ENCODE measurements at places on chromosomes 4 and X.
A peak's percentile ranks its signal among the peaks of the same experiment; 100 is the strongest.

- DNase-seq, result no peak
These were observed 49.4 kb upstream of the PRR32 start for GRCh38 chrX:126770179-126770578.

DNA sequence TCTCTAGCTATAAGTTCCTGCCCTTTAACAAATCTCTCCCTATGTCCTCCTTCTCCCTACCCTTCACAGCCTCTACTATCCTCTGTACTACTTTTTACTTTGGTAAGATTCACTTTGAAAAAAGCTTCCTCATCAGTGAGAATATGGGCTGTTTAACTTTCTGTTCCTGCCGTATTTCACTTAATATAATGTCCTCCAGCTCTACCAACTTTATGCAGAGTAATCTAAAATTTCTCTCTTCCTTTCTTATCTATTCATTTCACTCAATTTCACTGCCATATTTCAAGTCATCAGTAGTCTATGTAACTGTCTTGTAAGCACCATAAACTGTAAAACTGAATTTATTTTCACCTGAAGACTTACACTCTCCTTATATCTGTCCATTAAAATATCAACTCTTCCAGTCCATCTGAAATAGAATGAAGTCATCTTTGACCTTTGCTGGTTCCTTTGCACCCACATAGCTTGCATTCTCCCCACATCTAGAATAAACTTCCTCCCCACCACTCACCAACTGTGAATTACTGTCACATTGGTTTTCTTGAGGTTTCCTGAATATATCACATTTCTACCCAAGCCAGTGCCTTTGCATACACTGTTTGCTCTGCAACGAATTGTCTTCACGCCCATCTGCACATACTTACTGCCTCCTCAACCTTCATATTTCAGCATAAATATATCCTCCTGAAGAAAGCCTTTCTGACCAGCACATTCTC, 54.6 kb downstream of the ARAP2 start:
- no peak for DNase-seq

GRCh38 chrX:47311932-47312774, 58.2 kb upstream of the ZNF157 start:
- no peak for DNase-seq

- no peak for DNase-seq
These were observed 519 bp downstream of the SLC25A4 start for GRCh38 chr4:185143601-185143969.

DNA sequence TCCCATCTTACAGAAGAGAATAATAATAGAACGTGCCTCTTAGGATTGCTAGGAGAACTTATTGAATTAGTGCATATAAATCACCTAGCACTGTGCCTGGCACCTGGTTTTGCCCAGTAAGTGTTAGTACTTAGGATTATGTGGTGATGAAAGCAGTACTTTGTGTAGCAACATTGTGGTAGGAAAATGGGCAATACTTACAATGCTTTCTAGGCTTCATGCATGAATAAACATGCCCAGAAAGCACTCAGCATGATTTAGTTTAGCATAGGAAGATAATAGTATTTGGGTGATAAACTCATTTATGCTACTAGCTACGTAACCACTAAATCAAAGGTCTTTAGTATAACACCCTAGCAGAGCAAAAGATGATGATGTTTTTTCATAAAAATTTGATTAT, 105.6 kb downstream of the NEUROG2 start:
- DNase-seq, result peak; percentile 84

DNA sequence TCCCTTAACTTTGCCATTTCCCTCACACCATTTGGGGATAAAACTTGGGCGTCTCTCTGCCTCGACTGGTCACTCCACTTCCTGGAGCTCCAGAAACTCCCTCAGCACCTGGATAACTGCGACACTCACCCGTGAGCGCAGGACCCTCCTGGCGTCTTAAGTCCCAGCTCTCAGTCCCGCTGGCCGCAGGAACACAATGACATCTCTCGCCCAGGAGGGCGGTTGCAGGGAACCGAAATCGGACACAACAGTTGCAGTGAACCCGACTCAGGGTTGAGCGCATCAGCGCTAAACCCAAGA, 370.9 kb upstream of the SMIM31 start:
- no peak for DNase-seq

DNA sequence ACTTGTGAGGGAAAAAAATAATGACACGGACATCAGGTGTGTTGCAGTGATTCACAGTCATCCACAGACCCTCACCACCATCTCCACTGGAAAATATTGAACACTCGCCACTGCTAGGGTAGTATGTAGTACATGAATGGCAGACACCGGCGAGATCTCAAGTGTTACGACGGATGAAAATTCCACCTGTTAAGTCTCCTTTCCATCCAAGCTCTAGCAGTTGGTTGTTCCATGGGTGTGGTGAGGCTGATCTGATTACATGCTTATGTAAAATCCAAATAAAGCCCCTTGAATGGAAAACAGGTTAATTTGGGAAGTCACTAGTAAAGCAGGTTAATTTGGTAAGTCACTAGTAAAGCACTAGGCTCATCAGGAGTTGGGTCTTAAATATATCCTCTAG, 1.1 kb upstream of the ARMCX4 start:
- no peak for DNase-seq
